NCI-H1436 (cell line): ENCODE measurements at places on chromosomes 3 and 15.
A peak's percentile ranks its signal among the peaks of the same experiment; 100 is the strongest.

GRCh38 chr3:196341137-196341536 lies 2.9 kb upstream of the TM4SF19 start:
- DNase-seq = no peak

DNA sequence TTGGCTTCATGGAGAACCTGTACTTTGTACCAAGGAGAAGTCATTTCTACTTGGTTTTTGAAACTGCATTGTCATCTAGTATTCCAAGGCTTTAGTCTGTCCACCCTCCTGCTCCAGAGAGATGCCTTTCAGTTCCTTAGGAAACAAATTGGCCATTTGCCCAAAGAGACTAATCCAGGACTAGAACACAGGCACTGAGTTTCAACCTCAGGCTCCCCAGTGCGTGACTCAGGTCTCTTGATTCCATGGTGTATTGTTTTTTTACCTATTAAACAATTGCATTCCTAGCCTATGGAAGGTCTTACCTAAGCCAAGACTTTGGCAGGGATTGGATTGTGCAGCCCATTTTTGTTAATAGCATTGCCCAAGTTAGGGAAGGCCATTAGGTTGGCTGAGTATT lies 214.8 kb upstream of the CTDSPL start:
- DNase-seq = no peak

DNA sequence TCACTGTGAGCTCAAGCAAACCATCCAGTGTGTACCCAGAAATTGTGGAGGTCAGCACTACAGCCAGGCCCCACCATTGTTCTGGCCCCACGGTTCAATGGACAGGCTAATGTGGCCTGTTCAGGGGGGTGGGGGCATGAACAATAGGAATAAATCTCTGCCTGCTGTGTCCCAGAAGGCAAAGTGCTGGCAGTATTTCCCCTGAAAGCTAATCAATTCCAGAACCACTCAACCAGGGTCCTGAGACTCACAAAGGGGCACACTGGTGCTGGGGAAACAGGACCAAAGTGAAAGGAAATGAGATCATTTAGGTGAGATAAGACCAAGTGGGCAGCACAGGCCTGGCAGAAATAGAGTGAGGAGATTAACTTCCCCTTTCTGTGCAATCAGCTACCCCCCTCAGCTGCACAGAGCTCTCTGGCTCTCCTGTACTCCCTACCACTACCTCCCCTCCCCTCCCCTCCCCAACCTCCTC lies 11.5 kb downstream of the CRYGS start:
- no peak for DNase-seq

GRCh38 chr3:146350852-146351251 lies 99.9 kb upstream of the PLSCR4 start:
- DNase-seq = no peak

GRCh38 chr3:171346582-171347300 lies 113.5 kb downstream of the TNIK start:
- DNase-seq = no peak

DNA sequence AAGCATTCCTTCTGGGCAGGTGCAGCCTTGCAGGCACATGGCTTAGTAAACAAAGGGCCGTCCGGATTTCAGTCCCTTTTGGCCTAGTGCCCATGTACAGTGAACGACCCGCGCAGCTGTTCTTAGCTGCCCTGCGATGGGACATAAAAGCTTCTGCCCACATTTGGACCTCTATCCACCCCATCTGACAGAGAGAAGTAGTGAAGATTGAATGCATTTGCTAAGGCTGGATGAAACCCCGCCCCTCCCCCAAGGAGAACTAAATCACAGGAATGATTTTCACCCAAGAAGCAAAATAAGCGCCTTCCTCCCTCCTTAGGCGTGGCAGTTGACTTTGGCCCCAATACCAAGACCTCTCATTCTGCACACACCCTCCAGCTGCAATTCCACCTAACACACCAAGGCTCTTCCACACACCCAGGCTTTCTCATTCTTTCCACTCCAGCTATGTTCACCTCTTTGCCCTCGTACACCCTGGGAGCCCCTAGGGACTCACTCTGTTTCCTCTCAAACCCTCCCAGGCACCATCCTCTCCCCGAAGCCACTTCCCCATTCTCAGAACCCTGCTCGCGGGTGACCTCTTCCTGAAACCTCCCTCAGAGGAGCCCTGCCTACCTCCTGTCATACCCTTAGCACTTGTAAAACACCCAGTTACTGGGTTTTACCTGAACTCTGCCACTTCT lies 14.1 kb upstream of the HRH1 start:
- DNase-seq = no peak

DNA sequence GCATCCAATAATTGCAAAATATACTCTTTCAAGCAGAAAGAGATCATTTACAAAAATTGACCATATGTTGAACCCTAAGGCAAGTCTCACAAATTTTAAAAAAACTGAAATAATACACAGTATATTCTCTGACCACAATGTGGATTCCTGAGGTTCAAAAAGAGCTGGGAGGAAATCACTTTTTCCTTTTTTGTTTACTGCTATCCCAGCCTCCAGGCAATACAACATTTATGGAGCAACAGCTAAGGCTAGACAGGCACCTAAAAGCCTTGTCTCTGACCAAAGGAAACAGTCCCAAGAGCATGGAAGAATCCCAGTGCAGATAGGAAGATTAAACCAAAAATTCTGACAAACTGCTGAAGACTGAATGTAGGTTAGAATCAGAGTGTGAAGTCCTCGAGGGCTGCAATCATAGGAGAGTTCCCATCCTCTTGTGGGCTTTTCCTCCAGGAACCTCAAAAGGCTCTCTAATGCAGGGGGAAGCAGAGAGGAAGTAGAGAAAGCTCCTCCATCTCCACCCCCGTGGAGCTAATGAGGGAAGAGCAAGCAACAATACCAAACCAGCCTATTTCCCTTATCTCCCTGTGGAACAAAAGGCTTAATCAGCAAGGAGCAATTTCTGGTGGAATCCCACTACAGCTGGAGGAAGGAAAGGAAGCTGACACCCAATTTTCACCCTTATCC lies 57.0 kb downstream of the TMCC1 start:
- DNase-seq = no peak

- DNase-seq = no peak
Observed at GRCh38 chr15:56490461-56490860, 25.5 kb upstream of the MNS1 start.

GRCh38 chr3:966341-966740 lies 126.5 kb upstream of the CNTN6 start:
- DNase-seq = no peak

GRCh38 chr15:67680641-67681040 lies 138.1 kb downstream of the MAP2K5 start:
- DNase-seq = peak; percentile 4

DNA sequence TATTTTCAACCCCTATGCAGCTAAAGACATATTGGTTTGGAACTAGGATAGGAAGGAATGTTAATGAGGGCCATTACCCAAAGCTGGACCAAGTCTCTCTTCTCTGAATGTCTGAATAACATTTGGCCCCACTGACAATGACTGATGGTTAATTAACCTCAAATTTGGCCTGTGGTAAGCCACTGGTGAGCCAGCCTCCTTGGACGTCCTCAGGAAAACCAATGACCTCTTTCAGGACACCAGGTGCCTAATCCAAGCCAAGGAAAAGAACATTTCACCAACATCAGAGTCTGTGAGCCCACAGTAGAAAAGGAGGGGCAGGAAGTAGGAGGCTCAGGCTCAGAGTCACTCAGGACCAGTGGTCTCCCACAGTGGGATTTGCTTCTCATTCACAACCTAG lies 56.4 kb upstream of the ETV5 start:
- no peak for DNase-seq

DNA sequence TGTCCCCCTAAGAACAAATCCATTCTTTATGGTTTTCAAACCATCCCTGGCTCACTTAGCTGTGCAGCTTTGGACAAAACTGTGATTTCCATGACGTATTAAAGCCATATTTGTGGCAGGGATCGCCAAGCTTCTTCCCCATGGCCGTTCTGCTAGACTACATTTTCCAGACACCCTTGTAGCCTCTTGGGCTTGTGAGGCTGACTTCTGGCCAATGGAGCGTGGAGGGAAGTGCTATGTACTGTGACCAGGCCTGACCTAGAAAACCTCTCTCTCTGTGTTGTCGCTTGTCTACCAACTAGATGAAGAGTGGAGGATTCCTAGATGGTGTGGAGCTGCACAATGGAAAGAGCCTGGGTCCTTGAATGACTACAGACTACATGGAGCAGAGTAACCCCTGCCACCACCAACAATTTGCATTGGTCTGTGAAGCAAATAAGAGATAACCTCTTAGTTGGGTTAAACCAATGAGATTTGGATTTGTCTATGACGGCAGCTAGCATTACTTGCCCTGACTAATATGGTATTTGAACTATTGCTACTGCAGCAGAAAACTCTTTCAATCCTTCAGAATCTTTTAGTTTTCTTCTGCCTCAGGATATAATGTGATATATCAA lies 22.1 kb upstream of the MGLL start:
- DNase-seq = no peak

DNA sequence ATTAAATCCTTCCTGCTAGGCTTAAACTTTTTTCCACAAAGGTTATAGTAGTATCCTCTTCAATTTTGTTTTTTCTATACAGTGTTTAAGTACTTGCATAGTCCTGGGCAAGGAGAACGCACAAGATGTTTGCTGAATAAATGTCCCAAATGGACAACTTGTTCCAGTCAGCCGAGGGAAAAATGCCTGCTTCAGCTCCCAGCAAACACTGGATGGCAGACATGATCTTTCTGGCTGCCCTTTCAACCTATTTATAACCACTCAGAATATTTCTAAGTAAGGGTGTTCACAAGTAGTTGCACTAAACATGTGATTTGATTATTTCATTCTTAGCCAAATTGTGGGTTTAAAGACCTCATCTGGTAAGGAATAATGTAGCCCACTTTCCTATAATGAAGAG lies 29.8 kb downstream of the GNB4 start:
- DNase-seq = no peak

DNA sequence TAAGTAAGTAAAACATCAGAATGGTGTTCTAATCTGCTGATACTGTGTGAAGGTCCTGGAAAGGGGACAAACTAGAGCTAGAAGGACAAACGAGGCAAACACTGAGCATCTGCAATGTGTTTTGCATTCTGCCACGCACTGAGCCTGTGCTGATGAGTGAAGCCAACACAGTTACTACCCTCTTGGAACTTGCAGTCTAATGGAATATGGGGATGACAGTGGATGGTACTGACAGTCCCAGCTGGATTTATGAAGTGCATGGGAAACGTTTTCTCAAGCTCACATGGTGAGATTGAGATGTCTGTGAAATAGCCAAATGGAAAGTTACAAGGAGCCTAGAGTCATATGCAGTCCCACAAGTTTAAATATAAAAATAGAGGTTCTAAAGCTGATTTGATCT lies 86.6 kb downstream of the FOXB1 start:
- no peak for DNase-seq

- DNase-seq = no peak
Observed at GRCh38 chr3:153354641-153355040, 192.6 kb downstream of the RAP2B start.

DNA sequence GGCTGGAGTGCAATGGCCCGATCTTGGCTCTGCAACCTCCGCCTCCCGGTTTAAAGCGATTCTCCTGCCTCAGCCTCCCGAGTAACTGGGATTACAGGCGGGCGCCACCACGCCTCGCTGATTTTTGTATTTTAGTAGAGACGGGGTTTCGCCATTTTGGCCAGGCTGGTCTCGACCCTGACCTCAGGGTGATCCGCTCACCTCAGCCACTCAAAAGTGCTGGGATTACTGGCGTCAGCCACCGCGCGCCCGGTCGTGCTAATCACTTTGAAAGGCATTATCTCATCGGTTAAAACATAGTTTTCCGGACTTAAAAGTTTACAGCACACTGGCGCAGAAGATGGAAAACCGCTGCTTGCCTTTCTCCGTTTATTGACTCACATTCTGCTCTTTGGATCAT lies 27.6 kb upstream of the MTHFS start:
- no peak for DNase-seq

- no peak for DNase-seq
Observed at GRCh38 chr3:116141724-116142123, 303.6 kb downstream of the LSAMP start.

- no peak for DNase-seq
Observed at GRCh38 chr15:49460411-49460941, 37.4 kb downstream of the FGF7 start.

DNA sequence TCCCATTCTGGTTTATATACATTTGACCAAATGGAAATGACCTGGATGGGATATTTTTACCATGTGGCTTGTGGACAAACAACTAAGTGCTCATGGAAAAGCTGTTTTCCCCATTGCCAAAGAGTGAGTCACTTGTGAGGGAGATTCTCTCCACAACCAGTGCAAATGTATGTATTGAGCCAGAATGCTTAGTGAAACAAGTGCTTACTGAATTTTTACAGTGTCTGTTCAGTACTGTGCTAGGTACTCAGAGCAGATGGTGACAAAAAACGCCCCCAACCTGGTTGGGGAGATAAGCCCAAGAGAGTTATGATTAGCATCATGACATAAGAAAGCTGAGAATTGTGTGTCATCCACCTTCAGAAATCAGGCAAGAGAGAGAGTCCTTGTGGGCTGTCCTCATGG lies 2.3 kb downstream of the CHP1 start:
- DNase-seq = no peak

DNA sequence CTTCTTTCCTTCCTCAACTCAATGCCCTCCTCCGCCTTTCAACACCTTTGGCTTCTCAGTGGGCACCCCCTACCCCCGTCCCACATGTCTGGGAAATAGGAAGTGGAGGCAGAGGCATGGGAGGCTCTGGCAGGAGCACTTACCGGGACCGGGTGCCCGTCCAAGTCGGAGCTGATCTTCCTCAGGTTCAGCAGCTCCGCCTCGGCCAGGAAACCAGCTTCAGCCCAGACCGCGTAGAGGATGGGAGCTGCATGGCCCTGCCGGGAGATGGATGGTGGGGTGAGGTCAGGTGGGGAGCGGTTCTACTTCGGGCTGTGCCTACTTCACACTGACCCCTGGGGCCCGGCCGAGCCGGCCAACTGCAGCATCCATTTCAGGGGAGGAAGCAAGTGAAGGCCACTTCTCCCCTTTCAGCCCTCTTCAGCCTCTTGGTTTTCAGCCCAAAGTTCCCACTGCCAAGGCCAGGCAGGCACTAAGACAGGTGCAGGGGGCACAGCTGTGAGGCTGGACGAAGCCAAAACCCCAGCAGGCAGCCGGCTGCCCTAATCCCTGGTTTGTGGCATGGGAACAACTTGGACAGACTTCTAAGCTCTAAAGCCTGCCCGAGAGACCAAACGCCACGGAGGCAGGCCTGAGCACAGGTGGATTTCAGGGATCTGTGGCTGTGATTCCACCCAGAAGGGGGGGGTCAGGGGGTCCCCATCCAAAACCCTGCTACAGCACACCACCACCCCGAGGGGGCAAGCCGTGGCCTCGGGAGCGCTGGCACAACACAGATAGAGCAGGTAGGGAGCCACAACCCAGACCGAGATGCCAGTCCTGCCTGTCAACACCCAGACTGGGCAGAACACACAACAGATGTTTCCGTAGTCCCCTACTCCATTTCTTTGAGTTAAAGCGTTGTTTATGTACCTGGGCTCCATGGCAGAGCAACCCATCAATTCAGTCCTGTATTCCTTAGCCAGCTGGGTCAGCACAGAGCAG lies 14.5 kb downstream of the TKT start:
- no peak for DNase-seq

GRCh38 chr3:102036017-102036416 lies 186.7 kb downstream of the NFKBIZ start:
- DNase-seq = no peak
